Suprapubic skin (tissue), 4 donors: ENCODE measurements at places on chromosomes 3 and 15.
A peak's percentile ranks its signal among the peaks of the same experiment; 100 is the strongest.

DNA sequence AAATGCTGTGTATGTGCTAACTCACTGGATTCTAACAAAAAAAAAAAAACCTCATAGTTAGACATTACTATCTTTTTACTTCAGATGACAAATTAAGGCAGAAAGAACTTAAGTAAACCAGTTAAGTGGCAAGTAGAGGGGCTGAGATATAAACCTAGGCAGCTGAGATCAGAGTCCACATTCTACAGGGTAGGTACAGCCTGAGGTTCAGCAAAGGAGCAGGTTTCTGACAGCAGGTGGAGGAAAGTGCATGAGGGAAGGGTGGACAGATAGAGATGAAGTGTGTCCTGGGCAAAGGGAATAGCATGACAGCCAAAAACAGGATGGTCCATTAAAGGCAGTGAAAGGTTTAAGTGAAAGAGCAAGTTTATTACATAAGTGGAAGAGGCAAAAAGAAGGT, 329.2 kb downstream of the ULK4 start:
- H3K27ac ChIP-seq: no peak overlapping the region
- H3K4me3 ChIP-seq: no peak overlapping the region
- no peak for DNase-seq
- no peaks in the 10 kb centered on the region for H3K4me1 ChIP-seq

DNA sequence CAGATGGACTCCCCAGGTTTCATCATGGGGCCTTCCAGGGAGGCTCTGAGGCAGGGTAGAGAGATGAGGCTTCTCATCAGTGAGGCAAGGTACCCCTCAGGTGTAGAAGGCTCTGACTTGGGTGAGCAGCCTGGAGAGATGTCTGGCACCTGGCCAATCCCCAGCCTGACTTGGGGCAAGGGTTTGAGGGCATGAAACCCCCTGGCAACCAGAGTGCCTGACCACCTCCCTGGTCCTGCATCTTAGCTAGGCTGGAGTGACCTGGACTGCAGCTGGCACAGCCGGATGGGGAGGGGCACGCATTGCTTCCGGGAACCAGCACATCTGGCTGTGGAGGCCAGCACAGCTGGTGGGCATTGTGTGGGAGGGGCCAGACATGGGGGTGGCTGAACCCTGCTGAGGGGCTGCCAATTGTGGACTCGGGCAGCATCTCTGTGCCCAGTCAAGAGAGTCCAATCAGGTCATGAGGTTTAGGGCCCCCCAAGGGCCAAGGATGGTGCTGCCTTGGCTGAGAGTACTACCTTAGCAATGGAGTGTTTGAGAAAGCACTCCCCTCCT, 1.9 kb downstream of the ZBTB47 start:
- peak overlapping the region; percentile 94 for H3K27ac ChIP-seq
- no peak for DNase-seq
- peak overlapping the region; percentile 82 for H3K4me3 ChIP-seq
- H3K27me3 ChIP-seq: no peaks in the 10 kb centered on the region
- peaks cover 7% of the 10 kb centered on the region for H3K36me3 ChIP-seq

DNA sequence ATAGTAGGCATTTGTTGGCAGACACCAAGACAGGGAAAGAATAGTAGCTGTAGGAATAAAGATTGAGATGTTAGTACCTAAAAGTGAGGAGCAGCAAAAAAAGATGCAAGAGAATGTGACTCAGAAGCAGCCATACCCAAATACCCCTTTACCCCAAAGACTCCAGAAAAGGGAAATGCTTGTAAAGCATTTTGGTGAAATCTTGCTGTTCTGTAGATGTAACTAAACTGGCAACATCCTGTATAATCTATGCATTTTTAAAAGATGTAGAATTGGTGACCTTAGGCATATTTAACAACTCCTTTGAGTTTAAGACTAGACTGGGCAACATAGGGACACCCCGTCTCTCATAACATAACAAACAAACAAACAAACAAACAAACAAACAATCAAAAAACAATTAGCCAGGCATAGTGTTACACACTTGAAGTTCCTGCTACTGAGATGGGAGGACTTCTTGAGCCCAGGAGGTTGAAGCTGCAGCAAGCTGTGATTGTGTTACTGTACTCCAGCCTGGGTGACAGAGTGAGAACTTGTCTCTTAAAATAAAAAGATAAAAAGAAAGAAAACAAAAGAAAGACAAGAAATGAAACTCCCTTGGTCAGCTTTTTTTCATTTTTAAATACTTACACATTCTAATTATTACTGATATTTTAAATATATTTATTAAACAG, 361.5 kb upstream of the KCNH8 start:
- H3K36me3 ChIP-seq: no peaks in the 10 kb centered on the region
- no peak overlapping the region for H3K4me3 ChIP-seq
- H3K27me3 ChIP-seq: no peaks in the 10 kb centered on the region
- no peak for DNase-seq

DNA sequence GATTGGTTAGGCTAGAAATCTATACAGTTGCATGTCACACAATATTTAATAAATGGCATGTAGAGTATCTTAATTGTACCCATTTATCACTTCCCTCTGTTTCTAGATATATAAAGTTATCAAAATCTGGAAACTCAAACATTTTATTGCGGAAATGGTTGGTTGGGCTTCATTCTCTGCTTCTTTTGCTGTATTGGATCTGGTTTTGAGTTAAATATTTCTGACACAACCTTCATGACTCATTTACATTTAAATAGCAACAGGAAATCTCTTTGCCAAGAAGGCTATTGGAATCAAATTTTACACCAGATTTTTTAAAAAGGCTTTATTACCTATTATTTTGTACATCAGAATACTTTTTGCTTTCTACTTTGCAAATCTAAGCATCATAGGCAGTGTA, 153.8 kb downstream of the EBLN2 start:
- no peaks in the 10 kb centered on the region for H3K27me3 ChIP-seq
- H3K27ac ChIP-seq: no peak overlapping the region
- H3K36me3 ChIP-seq: no peaks in the 10 kb centered on the region
- no peak overlapping the region for H3K4me3 ChIP-seq

- H3K27ac ChIP-seq: no peak overlapping the region
- no peaks in the 10 kb centered on the region for H3K36me3 ChIP-seq
- DNase-seq: no peak
- peaks cover 5% of the 10 kb centered on the region for H3K27me3 ChIP-seq
- H3K4me3 ChIP-seq: no peak overlapping the region
These were observed 270.6 kb upstream of the HES1 start for GRCh38 chr3:193865339-193865738.

DNA sequence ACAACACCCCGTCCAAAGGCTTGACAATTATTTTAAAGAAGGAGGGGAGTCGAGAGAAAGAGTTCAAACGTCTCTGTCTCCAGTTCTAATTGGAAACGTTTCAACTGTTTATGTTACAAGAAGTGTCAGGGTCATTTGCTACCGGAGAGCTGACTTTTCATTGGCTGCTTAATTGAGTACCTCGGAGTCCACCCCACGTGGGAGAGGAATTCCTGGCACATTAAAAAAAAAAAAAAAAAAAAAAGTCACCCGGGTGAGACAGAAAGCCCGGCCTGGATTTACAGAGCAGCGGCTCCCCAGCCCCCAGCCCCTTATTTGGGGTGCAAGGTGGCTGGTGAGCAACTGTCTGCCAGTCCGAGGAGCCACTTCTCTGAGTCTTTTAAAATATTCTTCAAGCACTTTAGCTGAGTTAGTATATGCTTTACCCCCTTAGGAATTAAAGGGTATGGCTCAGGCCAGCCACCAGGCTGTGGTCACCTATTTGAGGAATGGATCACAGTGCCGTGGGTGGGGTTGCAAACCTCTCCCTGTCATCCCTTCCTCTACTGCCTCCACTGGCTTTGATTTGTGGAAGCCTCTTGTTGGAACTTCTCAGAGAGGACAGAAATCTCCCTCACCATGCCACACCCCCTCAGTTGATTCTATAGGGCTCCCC, 3.9 kb upstream of the TLE3 start:
- DNase-seq: no peak
- no peaks in the 10 kb centered on the region for H3K27me3 ChIP-seq
- H3K36me3 ChIP-seq: no peaks in the 10 kb centered on the region
- peaks cover 37% of the 10 kb centered on the region for H3K4me1 ChIP-seq

DNA sequence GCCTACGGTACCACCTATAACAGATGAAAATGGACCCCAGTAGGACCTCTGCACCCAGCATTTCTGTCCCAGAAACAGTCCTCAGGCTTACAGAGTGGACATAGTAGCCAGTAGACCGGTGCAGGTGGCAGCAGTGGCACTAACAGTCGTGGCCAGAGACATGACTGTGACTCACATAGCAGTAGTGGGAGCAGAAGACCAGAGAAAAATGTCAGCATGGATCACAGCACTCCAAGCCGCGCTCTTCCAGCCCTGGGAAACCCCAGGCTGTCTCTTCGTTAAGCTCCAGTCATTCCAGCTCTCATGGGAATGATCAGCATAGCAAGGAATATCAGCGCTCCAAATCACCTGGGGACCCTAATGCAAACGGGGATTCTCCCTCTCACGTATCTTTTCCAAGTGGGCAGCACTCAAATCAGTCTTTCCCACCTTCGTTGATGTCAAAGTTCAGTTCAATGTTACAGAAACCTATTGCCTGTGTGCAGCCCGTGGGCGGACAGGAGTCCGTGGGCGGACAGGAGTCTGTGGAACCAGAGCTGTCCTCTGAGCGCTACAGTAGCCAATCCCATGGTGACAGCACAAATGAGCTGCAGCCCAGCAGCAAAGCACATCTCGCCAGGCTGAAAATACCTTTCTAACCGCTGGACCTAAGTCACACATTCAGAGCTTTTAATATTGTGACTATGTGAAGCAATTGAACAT, 10.5 kb downstream of the BFSP2 start:
- H3K4me1 ChIP-seq: peaks cover 9% of the 10 kb centered on the region
- peaks cover 2% of the 10 kb centered on the region for H3K27me3 ChIP-seq
- H3K27ac ChIP-seq: no peak overlapping the region
- no peak overlapping the region for H3K4me3 ChIP-seq

DNA sequence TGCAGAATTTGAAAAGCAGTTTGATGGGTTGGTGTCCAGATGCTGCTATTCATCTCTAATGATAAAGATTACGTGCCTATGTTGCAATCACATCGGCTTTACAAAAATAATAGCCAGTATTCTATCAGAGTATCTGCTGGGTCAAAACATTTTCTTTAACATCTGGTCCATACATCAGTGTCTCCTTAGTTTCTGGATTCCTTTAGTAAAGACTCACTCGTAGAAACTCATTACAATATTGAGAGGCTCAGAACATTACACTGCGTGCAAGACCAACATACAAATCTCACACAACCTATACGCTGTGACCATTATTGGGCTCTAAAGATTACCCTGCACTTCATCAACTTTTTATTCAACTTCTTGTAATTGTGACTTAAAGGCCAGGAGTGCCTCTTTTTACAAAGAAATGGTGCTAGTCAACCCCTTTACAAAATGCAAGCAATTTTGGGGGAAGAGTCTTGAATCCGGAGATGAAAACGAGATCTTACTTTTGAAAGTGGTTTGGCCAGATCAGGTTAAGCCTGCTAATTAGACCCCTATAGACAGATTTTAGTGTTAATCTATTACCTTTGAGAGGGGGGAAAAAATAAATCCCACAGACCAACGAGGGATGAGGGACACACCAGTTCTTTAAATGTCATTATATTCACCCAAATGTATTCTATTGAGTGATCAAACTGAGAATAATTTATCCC, 2.9 kb downstream of the TRA2B start:
- no peak for DNase-seq
- H3K4me3 ChIP-seq: peak overlapping the region; percentile 98
- H3K36me3 ChIP-seq: no peaks in the 10 kb centered on the region
- H3K27ac ChIP-seq: no peak overlapping the region

- no peak for DNase-seq
- H3K27me3 ChIP-seq: no peaks in the 10 kb centered on the region
- H3K27ac ChIP-seq: no peak overlapping the region
- H3K36me3 ChIP-seq: peaks cover 7% of the 10 kb centered on the region
These were observed 104.1 kb downstream of the PGPEP1L start for GRCh38 chr15:98903377-98904018.

- no peaks in the 10 kb centered on the region for H3K27me3 ChIP-seq
- peaks cover 16% of the 10 kb centered on the region for H3K4me1 ChIP-seq
- H3K36me3 ChIP-seq: no peaks in the 10 kb centered on the region
- no peak for DNase-seq
- H3K27ac ChIP-seq: peak overlapping the region; percentile 79
These were observed 472.9 kb upstream of the CBLB start for GRCh38 chr3:106341586-106342162.

DNA sequence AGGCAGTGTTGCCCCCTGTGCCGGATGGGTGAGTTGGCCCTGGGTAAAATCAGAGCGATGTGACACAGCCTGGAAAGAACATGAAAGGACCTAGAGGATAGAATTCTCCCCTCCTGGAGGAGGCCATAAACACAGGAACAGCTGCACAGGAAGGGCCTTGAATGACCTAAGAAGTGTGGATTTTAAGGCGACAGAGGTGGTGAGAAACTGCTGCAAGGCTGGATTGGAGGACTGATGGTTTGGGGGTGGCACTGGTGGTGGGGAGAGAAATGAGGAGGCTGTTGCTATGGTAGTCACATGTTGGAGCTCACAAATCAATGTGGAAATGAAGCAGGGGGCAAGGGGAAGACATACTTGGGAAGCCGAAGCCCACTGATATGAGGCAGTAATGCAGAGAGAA, 13.8 kb downstream of the XIRP1 start:
- no peaks in the 10 kb centered on the region for H3K36me3 ChIP-seq
- no peaks in the 10 kb centered on the region for H3K27me3 ChIP-seq
- peaks cover 53% of the 10 kb centered on the region for H3K4me1 ChIP-seq
- H3K4me3 ChIP-seq: peak overlapping the region; percentile 51

- H3K27me3 ChIP-seq: no peaks in the 10 kb centered on the region
- no peaks in the 10 kb centered on the region for H3K36me3 ChIP-seq
- no peak overlapping the region for H3K27ac ChIP-seq
- H3K4me1 ChIP-seq: no peaks in the 10 kb centered on the region
These were observed 85.9 kb upstream of the PRR23E start for GRCh38 chr3:127107002-127107401.

GRCh38 chr15:59400103-59400813, 27.6 kb upstream of the MYO1E start:
- H3K27me3 ChIP-seq: no peaks in the 10 kb centered on the region
- H3K4me1 ChIP-seq: peaks cover 12% of the 10 kb centered on the region
- no peak overlapping the region for H3K27ac ChIP-seq
- H3K4me3 ChIP-seq: no peak overlapping the region
- no peak for DNase-seq

DNA sequence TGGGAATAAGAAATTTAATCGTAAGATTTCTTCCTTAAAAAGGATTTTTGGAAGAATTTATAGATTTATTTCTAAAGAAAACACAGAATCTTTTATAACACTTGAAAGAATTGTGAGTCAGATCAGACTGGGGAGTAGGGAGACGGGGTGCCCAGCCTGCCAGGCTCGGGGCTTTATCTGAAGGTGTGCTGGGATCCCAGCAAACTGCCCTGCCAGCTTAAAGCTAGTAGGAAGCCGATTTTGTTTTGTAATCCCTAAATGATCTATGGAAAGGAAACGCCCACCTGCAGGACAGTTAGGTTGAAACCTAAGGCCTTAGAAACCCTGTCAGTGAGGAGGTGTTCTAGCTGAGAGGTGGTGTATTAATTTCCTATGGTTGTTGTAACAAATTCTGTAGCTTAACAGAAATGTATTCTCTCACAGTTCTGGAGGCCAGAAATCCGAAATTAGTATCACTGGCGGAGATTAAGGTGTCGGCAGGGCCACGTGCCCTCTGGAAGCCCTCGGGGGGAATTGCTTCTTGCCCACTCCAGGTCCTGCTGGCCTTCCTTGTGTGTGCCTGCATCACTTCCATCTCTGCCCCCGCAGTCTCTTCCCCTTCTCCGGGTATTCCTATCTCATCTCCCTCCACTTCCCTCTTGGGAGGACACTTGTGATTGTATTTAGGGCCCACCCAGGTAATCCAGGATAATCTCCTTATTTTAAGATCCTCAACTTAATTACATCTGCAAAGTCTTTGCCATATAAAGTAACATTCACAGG, 19.3 kb upstream of the RAB6B start:
- no peak overlapping the region for H3K27ac ChIP-seq
- no peak overlapping the region for H3K4me3 ChIP-seq
- H3K4me1 ChIP-seq: no peaks in the 10 kb centered on the region
- no peak for DNase-seq
- no peaks in the 10 kb centered on the region for H3K36me3 ChIP-seq
